ENCODE measurements at places on chromosomes 1 and 21.

GRCh38 chr1:9912264-9912936, 2.3 kb upstream of the CTNNBIP1 start:
- no peak for DNase-seq

DNA sequence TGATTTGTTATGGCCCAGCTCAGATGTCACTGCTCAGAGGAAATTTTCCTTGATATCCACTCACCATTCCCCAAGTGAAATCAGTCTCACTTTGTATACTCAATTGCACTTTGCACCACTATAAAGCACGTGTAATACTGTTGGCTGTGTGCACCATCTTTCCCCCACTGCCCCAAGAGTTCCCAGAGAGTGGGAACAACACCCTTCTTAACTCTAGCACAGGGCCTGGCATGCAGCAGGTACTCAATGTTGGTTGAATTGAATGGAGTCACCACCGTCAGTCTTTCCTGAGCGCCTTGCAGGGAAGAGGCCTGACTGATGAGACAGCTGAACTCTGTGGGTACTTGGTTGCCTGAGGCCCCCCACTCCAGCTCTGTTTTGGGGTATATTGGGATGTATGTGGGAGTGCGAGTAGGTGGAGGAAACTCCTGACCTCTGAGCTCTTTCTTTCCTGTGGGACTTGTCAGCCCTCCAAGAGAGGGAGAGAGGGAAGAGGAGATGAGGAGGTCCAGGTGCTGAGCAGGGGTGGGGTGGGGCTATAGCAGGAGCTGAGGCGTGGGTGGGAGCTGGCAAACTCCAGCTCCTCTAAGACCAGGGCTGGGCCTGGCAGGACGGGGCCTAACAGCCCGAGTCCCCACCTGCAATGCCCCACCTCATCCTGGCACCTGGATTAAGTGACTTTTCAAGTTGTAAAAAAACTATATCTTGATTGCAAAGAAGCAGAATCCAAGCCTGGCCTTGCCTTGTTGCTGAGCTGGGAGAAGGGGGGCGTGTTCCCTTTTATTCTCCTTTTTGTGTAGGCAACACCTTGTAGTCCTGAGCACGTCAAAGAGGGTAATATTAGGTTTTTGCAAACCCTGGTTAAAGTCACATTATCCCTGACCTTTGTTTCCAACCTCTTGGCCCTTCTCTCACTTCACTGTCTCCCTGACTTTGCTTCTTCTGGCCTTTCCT, 19.4 kb upstream of the WASF2 start:
- no peak for DNase-seq

GRCh38 chr1:76066394-76066793, 8.2 kb upstream of the ST6GALNAC3 start:
- no peak for DNase-seq

- DNase-seq = no peak
Observed at GRCh38 chr21:33747420-33747819, 105.1 kb downstream of the ITSN1 start.

- no peak for DNase-seq
Observed at GRCh38 chr1:160137216-160137862, 14.1 kb upstream of the ATP1A4 start.

DNA sequence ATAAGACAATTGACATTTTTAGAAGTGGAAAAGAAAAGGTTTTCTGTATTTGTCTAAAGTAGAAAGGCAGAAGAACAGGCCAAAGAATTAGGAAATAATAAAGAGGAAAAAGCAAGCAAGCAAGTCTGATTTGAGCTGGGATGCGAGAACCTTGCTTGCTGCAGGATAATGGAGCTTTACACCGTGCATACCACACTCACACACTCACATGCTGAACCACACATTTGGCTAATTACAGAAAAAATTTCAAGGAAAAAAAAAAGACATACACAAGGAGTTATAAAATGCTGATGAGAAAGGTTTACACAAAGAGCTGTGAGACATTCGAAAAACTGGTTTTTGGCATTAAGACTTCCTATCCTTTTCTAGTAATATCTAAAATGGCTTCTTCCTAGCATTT, 593.9 kb downstream of the KIF26B start:
- no peak for DNase-seq

DNA sequence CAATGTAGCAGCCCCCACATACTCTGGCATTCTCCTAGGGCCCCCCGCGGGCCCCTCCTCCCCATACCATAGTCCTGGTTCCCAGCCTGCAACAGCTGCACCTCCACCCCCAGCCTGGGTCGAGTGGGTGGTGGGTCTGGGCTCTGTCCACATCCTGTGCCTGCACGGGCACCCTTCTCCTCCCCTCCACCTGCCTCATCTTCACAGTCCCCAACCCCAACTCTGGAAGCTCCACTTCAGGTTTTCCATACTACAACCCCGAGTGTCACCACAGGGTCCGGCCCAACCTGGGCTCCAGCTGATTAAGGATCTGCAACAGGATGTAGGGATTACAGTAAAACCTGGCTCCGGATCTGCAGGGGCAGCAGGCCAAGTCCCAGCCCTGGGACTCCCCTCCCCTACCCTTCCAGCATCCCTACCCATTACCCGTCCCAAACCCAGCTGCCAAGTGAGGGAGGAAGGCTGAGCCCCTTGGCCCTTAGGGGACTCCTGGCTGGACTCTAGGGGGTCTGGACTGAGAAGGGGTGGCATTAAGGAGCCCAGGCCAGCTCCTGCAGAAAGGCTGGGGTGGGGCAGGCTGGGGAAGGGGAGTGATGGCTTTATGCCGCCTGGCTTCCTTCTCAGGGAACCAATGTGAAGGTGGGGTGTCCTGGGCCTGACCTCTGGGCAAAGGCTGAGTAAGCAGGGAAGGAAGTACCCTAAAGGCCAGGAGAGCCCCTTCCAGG, 116.8 kb downstream of the CASZ1 start:
- no peak for DNase-seq

GRCh38 chr1:7517611-7518330, 253.3 kb upstream of the VAMP3 start:
- DNase-seq = no peak

- DNase-seq = no peak
Observed at GRCh38 chr1:179702946-179703539, 40.0 kb upstream of the FAM163A start.

DNA sequence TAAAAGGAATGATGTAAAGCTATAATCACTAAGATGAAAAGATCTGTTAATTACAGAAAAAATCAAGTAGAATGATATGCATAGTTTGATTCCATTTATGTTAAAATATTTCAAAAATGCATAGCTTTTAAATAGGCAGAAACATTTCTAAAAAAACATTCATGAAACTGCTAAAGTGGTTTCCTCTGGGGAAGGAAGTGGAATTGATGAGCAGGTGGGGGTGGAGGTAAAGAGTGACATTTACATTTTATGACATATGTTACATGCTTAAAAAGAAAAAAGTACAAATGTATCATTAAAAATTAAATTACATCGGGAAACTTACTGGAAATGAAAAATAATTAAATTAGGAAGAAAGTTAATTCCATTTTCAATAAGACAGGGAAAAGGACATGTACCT, 42.8 kb upstream of the JAK1 start:
- no peak for DNase-seq

GRCh38 chr1:164054331-164054730, 504.7 kb upstream of the PBX1 start:
- no peak for DNase-seq

DNA sequence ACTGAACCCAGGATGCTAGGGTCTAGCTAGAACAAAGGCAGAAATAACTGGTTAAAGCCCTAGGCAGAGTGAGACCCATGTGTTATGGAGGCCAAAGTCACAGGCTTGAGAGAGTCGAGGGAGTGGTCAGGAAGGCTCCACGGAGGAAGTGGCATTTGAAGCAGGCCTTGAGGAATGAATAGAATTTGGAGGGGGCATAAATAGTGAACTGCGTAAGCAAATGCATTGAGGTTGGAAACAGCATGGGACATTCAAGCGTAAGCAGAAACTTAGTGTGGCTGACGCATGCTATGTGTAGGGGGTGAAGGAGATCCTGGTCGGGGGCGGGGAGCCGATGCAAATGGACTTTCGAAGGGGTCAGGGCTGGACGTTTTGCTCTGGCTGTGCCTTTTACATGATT, 11.5 kb downstream of the AZIN2 start:
- DNase-seq = no peak
